AG10803 (cell line): ENCODE measurements at places on chromosomes 16 and 17.

GRCh38 chr17:42928714-42929496, 28.3 kb downstream of the G6PC1 start:
- DNase-seq, result peak; percentile 82

DNA sequence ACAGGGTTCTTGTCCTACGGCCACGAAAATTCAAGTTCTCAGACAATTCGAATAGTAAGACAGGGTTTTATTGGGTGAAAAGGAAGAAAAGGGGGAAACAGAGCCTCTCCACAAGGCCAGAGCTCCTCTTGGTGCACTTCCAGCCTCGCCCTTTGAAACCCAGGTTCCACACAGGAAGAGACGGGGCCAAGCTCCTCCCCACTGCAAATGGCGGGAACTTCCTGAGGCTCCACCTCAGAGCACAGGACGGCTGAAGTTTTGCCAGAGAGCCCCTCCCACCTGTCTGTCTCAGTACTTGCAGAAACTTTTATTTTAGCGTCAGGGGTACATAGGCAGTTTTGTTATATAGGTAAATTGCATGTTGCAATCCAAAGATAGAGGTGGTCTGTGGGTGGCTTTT, 165.7 kb upstream of the CDH8 start:
- DNase-seq, result no peak

- no peak for DNase-seq
Measured at GRCh38 chr17:80219763-80220053, 425 bp downstream of the SGSH start.

DNA sequence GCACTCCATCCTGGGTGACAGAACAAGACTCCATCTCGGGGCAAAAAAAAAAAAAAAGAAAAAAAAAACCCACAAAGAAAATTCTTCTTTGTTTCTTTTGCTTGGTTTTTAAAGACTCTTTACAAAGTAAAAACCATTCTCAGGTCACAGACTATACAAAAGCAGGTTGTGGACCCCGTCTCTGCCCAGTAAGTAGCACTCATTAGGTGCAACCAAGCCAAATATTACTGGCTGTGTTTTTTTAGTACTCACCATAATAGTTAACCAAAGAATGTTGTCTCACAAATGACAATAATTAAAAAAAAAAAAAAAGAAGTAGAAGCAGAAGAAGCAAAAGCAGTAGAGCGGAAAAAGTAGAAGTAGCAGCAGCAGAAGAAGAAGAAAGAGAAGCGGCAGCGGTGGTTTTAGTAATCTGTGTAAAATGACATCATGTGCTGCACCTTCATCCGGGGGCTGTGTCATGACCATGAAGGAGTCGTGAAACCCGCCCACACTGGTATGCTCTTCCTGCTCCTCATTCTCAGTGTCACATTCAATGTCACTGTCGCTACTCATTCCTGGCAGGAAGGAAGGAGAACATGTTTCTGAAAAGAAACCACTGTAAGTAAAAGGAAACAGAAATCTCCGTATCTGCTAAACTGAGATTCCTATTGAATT, 105.4 kb downstream of the TRIM37 start:
- DNase-seq, result peak; percentile 26

DNA sequence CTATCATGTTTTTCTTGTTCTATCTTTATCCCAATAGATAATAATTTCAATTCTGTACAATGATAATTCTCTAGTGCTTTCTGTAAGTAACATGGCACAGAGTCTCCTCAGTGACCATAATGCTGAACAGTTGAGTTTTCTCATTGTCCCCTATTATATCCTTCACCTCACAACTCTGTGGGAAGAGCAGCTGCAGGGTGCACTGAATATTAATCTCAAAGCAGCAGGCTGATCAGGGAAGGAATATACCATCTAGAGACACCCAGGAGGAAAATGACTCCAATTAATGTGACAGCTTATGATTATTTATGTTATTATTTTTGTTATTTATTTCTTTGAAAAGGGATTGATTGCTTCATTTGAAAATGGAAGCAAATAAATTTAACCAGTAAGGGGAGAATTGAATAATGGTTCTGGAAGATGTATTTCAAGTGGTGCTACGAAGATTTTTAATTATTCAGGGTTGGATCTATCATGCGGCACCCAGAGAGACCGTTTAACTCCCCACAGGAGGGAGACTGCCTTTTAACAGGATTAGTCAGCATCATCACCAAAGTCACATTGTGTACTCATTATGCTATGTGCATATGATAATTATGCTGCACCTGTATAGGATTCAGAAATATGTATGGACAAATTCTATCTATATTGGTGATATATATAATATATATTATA, 1015.7 kb upstream of the GOT2 start:
- no peak for DNase-seq

GRCh38 chr16:84618581-84619460, 943 bp upstream of the COTL1 start:
- peak; percentile 94 for DNase-seq

DNA sequence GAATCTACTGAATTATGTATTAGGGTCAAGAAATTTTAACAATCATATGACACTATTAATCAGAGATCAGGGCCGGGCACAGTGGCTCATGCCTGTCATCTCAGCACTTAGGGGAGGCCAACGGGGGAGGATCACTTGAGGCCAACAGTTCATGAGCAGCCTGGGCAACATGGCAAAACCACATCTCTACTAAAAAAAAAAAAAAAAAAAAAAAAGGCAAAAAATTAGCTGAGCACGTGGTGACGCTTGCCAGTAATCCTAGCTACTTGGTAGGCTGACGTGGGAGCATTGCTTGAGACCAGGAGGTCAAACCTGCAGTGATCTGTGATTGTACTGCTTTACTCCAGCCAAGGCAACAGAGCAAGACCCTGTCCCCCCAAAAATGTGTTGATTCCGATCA, 52.5 kb upstream of the CLEC3A start:
- DNase-seq, result no peak

DNA sequence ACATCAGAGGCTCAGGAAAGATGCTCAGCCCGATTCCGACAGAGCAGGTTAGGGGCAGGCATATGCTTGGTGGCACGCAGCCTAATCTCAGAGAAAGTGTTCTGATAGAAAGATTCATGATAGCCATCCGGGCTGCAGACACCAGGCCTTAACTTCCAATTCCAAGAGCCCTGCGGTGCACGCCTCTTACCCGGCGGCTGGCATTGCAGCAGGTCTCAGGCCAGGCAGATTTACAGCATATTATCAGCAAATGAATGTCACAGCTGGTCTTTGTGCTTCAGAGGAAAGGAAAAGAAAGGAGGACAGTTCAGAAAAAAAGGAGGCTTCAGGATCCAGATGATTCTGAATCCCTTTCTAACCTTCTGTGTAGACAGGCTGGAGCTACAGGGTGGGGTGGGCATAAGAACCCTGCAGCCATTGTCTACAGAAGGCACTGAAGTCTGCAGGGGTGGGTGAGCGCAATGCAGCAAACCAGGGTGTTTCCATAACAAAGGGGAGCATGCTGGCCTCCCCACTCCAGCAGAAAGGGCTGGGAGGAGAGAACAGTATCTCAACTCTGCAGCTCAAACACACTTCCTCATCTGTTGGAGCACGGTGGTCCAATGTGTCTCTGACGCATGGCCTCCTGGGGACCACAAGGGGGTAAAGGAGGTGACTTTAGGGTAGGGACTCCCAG, 277.4 kb upstream of the XYLT1 start:
- no peak for DNase-seq
